Hematopoietic multipotent progenitor cell (in vitro differentiated cells): ENCODE measurements at places on chromosomes 5 and 9.

GRCh38 chr5:114415760-114416159 is 53.9 kb downstream of the KCNN2 start:
- DNase-seq = no peak

- no peak for DNase-seq
Measured at GRCh38 chr5:78922879-78923621, 62.1 kb downstream of the ARSB start.

GRCh38 chr9:117125531-117125930 is 289.3 kb downstream of the ASTN2 start:
- no peak for DNase-seq

DNA sequence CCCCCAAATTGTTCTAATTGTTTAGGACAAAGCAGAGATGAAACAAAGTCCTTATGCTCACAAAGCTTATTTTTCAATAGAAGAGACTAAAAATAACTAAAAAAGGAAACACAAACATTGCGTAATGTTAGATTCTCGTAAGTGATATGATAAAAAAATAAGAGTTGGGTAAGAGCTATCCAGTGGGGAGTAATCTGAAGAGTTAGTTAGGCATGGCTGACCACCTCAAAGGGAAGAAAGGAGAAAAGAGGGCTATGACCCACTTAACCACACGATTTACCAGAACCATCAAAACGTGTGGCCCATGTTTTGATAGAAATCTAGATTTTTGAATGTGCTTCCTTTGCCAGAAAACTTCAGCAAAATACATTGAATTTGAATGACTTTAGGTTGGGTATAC is 1296.8 kb upstream of the NUDT12 start:
- no peak for DNase-seq

GRCh38 chr5:2890011-2890410 is 138.5 kb upstream of the IRX2 start:
- no peak for DNase-seq

GRCh38 chr9:109355564-109356297 is 34.9 kb upstream of the EPB41L4B start:
- DNase-seq = no peak

GRCh38 chr9:124726886-124727285 is 44.2 kb downstream of the NR6A1 start:
- no peak for DNase-seq

DNA sequence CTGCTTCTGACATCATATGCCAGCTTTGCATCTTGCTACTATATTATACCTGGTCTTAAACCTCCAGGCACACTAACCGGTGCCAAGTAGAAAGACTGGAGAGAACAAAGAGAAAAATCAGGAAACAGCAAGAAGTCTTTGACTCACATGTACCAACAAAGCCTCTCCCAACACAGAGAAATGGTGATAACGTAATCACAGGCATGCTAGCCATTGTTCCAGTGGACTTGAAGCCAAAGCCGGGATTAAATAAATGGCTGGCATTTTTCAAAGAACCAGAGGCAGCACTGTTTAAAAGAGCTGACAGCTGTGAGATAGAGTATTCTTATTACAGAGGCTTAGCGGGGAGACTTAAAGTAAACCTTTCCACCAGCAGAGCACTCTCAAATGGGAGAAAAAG is 148.4 kb upstream of the NFIL3 start:
- DNase-seq = no peak

DNA sequence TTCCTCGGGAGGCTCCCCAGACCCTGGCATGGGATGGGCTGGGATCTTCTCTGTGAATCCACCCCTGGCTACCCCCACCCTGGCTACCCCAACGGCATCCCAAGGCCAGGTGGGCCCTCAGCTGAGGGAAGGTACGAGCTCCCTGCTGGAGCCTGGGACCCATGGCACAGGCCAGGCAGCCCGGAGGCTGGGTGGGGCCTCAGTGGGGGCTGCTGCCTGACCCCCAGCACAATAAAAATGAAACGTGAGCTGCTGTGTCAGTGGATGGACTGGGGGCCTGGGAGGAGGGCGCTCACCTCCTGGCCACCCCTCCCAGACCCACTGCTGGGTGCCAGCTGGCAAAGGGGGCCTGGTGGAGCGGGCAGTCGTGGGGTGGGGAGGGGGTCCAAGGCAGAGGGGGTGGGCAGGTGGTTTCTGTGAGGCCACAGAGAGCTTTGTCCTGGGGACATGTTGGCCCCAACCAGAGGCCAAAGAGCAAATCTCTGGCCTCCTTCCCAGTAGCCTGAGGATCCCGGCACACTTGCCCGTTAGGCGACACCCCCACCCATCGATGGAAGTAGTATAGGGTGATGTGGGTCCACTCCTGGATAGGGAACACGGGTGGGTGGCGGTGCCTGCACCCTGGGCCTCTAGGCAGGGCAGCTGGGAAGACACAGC is 9.8 kb downstream of the EGFL7 start:
- DNase-seq = no peak

- DNase-seq = no peak
Measured at GRCh38 chr9:93612052-93612795, 35.8 kb downstream of the PHF2 start.

DNA sequence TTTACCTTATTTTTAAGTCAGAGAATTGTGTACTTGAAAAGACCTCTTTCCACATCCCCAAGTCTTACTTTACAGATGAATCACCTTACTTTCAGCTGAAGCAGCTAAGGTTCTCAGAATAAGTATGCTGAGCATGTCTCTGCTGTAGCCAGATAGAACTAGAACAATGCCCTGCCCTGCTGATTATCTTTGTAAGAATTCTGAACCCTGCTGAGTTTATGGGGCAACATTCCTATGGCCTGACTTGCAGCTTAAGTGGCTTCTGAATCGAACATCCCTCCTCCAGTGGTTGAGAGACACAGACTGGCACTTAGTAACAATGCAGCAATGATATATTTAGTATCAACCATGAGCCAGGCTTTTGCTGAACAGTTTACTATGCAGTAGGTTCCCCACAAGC is 592.0 kb upstream of the WWC1 start:
- no peak for DNase-seq

DNA sequence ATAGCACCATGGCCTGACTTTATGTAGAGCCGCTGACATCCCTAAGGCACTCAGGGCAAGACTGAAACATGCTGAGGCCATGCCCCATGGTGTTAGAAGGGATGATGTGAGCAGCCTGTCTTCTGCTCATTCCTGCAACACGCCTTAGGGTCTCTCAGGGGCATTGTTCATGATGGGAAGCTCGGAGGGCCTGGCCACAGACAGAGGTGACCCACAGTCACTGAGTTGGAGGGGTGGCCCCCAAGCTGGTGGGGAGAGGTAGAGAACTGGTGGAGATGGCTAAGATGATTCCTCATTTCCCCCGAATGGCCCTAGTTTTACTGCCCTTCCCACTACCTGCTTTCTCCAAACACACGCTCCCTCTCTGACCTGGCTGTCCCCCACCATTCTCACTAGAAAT is 135.2 kb downstream of the BARX1 start:
- DNase-seq = no peak

- no peak for DNase-seq
Measured at GRCh38 chr9:73280113-73280512, 128.4 kb downstream of the ANXA1 start.

DNA sequence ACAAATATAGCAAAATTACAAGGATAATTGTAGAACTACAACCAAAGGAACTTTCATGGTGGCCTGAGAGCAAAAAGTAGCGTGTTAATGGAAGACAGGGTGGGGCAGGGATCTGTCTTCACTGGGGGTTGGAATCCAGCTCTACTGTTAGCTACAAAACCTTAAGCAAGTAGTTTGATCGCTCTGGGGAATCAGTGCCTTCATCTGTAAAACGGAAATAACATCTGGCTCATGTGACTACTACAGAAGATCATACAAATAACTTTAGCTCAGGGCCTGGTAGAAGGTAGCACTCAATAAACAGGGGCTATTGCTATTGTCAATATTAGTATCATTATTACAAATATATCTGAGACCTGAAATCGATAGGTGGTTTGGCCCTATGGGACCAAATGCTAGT is 40.4 kb downstream of the ZNF608 start:
- no peak for DNase-seq

GRCh38 chr9:136057236-136058081 is 37.6 kb downstream of the NACC2 start:
- no peak for DNase-seq

- DNase-seq = no peak
Measured at GRCh38 chr9:36970007-36970888, 63.8 kb downstream of the PAX5 start.

DNA sequence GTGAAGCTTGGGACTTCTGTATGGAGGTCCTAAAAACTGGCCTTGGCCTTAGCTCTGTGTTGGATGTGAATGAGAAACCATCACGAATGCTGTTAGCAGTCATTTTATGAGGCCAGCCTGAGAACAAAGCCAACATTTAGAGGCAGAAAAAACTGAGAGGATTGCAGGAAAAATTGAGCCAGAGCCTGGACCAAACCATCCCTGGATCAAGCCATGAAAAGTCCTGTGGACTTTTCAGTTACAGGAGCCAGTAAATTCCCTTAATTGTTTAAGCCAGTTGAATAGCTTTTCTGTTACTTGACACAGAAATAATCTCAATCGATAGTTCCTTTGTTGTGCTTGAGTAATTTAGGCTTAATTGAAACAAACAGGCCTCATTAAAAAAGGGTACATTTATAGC is 42.6 kb upstream of the SPATA31D4 start:
- no peak for DNase-seq

DNA sequence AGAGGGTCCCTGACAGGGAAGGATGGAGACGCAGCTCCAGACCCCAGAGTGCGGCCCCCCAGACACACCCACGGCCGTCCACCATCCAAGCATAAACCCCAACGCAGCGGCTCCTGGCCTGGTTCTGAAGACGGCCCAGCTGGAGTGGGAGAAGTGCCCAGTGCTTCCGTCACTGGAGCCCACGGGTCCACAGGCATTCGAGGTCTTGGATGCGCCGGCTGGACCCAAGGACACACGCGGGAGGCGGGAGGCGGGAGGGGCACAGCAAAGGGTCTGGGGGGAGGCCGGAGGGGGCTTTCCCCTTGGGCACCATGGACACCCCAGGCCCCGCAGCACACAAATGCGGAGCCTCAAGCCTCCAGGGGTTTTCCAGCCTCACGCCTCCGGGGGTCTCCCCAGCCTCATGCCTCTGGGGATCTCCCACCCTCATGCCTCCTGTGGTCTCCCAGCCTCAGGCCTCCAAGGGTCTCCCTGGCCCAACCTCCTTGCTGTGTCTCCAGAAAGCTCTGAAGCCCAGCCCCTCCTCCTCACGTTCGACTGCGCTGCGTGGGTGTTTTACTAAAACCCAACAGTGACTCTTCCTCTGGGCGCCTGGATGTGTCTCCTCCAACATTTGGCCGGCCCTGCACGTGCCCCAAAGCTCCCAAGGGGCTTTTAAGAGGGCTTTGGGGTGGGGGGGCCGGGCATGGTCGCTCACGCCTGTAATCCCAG is 15.2 kb downstream of the EXD3 start:
- no peak for DNase-seq

DNA sequence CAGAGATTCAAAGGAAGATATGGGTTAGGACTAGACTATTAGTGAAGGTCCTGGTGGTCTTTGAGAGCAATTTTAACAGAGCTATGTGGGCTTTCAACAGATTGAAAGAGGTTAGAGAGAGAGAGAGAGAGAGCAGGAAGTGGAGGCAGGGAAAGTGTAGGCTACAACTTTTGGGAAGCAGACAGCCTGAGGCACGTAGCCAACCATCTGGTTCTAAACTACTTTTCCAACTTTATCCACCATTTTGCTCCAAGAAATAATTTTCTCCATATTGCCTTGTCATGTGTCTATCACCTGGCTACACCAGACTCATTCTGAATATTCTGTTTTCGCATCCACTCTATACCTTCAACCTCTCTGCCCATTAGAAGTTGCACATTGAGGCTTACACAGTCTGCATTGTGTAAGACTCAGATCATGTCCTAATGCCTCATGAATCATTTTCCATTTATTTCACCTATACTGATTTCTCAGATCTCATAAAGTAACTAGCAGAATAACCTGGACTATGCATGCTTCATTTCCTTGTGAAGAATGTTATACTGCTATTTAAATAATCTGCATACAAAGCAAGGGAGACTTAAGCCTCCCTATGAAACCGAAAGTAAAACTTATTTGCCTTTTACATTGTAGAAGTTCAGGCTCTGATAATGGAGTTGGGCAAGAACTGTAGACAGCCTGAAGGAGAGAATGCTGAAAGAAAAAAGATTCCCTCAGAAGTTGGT is 235.6 kb downstream of the ELAVL2 start:
- no peak for DNase-seq

- DNase-seq = no peak
Measured at GRCh38 chr9:15086778-15087324, 176.6 kb upstream of the FREM1 start.

DNA sequence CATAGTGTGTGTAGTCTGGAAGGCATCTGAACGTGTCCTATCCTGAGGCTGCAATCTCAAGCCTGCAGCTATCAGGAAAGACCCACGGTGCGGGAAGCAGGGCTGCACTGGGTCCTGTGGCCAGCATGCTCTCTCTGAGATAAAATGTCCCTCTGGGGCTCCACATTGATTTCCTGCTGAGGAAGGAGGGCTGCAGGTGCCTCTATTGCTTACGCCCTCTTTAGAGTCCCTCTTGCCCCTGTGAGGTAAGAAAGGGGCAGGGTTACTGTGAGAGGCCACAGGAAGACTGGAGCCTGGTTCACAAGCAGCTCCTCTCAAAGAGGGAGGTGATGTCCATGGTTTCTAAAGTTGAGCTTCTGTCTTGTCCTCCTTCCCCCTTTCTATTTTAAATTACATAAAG is 299.9 kb upstream of the RFX3 start:
- DNase-seq = peak; percentile 8

DNA sequence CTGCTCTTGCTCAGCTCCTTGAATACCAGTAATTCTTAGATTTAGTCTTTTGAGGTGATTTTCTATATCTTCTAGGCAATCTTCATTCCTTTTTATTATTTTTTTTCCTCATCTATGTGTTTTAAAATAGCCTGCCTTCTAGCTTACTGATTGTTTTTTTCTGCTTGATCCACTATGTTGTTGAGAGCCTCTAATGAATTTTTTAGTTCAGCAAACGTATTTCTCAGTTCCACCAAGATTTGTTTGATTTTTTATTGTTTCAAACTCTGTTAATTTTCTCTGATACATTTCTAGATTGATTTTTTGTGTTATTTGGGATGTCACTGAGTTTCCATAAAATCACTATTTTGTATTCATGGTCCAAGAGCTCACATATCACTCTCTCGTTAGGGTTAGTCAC is 9.5 kb downstream of the POLK start:
- DNase-seq = no peak

GRCh38 chr9:78676009-78676408 is 379.1 kb downstream of the PSAT1 start:
- no peak for DNase-seq

GRCh38 chr5:34688015-34688810 is 32.1 kb downstream of the RAI14 start:
- no peak for DNase-seq

GRCh38 chr5:160604484-160604883 is 182.8 kb downstream of the PTTG1 start:
- DNase-seq = no peak

- no peak for DNase-seq
Measured at GRCh38 chr9:126439402-126439765, 112.8 kb downstream of the MVB12B start.

- DNase-seq = no peak
Measured at GRCh38 chr5:158434749-158435148, 575.8 kb upstream of the CLINT1 start.

GRCh38 chr5:11222169-11222568 is 461.1 kb upstream of the DAP start:
- no peak for DNase-seq

GRCh38 chr9:12166518-12166917 is 526.7 kb upstream of the TYRP1 start:
- DNase-seq = no peak

- no peak for DNase-seq
Measured at GRCh38 chr5:138850865-138851435, 24.2 kb downstream of the LRRTM2 start.

- DNase-seq = no peak
Measured at GRCh38 chr9:125260561-125260960, 1.1 kb upstream of the GAPVD1 start.
